ENCODE measurements at places on chromosomes 16 and 17.

DNA sequence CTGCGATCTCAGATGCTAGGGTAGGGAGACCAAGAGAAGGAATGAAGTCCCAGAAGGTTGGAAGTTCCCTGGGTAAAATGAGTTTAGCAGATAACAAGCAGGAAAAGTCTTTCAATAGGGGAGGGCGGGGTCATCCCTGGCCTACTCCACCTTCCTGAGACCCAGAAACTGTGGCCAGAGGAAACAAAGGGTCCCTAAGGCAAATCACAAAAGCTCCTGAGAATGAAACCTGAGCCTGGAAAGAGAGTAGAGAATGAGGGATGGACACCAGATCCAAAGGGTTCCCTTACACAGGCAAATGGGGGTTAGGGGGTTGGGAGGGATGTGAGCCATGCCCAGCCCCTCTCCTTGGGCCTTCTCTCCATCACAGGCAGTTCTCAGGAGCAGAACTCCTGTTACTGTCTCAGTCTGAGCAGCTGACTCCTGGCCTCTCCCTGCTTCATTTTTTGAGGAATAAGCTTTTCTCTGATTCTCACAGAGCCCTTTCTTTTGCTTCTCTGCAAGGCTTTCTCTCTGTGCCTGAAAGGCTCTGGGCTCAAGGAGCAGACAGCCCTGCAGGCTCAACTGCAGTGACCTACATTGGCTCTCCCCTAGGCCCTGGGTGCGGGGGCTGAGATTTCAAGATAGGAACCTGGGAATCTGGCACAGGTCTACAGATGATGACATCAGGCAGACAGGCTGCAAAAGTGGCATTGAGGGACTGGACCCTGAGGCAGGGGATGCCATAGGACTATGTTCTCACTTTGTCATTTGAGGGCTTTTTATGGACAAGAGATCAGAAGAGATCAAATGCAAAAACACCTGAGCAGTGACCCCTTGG is 9.8 kb upstream of the NR1D1 start:
- no peak for DNase-seq

DNA sequence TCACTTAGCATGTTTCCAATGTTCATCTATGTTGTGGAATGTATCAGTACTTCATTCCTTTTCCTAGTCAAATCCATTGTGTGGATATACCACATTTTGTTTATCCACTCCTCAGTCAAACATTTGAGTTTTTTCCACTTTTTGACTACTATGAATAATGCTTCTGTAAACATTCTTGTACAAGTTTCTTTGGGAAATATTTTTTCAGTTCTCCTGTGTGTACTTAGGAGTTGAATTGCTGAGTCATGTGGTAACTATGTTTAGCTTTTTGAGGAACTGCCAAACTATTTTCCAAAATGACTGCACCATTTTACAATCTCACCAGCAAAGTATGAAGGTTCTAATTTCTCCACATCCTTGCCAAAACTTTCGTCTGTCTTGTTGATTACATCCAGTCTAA is 223.7 kb upstream of the AXIN2 start:
- DNase-seq: no peak

GRCh38 chr17:66567234-66568170 is 265.1 kb downstream of the PRKCA start:
- DNase-seq: peak; percentile 65

DNA sequence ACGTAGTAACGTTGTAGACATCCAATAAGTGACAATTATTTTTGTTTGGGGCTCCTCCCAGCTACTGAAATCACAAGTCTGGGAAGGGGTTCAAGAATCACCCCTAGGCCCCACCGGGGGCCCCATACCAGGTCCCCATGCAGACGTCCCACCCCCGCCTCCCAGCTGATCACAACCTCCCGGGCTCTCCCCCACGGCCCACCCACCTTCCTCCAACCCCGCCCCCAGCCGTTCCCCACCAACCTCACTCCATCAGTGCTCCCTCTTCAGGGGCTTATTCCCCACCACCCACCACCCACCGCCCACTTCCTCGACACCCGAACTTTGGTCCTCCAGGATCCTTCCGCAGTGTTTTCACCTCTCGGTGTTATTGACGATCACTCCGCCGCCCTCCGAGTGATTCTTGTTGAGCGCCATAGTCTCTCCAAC is 240 bp downstream of the WBP2 start:
- no peak for DNase-seq

DNA sequence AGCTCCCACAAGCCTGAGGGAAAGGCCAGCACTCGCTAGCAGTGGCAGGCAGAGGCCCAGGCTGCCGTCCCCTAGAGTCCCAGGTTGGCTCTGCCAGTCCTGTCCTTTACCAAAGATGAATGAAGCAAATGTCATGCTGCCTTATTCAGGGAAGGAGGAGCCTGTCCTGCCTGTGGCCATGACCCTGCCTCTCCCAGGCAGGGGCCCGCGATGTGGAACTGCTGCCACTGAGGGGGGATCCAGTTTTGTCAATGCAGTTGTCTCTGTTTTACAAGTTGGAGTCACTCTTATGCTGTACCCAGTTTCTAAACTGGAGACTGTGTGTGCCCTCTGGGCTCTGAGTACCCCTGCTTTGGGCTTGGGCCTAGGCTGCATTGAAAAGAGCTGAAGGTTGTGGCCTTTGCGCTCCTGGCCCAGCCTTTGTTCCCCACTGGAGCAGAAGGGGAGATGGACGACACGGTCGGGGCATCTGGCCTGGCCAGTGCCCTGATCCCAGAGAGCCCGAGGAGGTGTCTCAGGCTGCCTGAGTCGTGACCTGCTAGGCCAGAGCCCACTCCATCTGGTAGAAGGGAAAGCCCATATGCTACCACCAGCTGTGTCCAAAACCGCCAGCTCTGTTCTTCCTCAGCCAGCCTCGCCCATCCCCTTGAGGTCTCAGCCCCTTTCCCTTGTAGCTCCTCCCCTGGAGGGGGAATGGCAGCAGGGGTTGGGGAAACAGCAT is 5.5 kb downstream of the LIMD2 start:
- DNase-seq: no peak

DNA sequence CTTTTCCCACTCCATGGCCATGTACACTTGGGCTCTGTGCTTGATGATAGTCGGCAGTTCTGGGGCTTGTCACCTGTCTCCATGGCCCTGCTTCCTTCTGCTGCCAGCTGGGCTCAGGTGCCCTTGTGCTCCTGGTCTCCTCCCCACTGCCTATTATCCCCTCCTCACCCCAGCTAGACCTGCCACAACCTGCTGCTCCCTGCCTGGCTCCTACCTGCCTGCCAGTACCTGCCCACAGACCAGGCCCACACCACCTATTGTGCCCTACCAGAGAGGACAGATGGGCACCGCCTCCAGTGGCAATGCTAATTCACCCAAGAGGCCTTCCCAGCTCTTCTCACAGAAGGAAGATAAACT is 538 bp upstream of the RAPGEFL1 start:
- DNase-seq: no peak

DNA sequence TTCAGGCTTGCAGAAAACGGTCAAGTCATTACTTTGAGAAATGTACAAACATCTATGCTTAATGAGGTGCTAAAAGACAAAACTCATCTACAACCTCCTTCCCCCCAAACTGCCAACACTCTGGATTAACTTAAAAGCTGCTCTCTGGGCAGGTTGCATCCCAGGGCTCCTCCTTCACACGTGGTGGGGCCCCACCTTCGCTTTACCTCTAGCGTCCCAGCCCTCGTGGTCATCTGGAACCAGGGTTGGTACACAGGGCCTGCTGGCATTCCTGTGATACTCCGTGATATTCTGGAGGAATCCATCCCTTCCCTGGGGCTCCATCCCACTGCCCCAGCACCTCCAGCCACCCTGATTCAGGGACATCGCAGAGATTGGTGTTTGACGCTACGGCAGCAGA is 4.8 kb downstream of the METRNL start:
- no peak for DNase-seq

GRCh38 chr16:82454566-82454965 is 172.2 kb upstream of the CDH13 start:
- no peak for DNase-seq

- no peak for DNase-seq
Measured at GRCh38 chr16:49003992-49004391, 277.6 kb downstream of the CBLN1 start.

DNA sequence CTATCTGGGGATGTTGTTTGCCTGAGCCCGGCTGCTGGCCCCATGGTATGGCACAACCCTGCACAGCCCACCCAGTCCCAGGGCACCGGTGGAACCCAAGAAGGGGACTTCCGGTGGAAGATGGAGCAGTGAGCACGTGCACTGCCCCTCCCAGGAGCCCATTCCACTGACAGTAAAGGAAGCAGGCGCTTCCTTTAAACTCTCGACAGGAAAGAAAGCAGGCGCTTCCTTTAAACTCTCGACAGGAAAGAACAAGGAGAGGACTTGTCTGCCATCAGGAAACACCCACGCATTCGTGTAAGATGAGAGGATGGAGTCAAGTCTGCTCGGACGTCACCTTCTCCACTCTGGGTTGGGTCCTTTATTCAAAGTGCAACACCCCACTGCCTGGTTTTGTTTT is 53.7 kb downstream of the IL21R start:
- no peak for DNase-seq

GRCh38 chr16:55501549-55502322 is 7.1 kb upstream of the LPCAT2 start:
- no peak for DNase-seq

- no peak for DNase-seq
Measured at GRCh38 chr17:73013301-73013700, 79.2 kb downstream of the SLC39A11 start.

DNA sequence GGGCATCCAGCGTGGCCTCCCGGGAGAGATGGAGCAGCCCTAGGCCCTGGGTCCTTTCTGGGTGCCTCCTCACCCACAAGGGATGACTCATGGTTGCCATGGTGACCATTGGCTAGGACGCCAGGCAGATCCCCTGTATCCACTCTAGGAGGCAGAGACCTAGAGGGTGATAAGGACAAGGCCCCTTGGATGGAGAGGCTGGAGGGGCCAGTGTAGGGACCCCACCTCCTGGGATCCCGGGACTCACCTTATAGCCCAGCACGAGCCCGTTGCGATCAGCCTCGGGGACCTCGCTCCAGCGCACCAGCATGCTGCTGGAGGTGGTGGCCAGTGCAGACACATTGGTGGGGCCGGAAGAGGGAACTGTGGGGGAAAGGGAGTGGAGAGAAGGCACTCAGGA is 82.2 kb upstream of the CDC42EP4 start:
- no peak for DNase-seq

GRCh38 chr17:691423-691822 is 23.2 kb downstream of the VPS53 start:
- DNase-seq: no peak

DNA sequence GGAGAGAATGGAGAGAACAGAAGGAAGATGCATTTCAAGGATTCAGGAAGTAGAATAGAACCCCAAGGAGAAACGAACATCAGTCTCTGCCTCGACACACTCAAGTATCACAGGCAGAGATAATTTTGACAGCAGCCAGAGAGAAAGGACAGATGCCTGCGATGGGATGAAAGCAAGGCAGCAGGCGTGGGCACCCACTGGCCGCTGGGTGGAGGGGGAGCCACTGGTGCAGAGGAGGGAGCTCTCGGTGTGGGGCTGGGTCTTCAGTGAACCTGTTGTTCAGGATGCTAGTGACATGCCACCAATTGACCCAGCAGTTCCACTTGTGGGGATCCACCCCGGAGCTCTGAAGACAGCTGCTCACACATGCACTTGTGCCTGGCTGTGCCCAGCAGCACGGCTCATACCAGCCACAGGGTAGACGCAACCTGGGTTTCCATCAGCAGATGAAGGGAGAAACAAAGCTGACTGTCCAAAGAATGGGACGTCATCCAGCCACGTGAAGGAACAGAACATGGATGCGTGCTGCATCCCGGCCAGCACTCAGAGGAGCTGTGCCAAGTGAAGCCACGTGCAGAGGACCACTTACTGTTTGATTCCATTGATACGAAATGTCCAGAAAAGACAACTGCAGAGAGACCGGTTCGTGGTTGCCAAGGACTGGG is 127.0 kb downstream of the BANP start:
- no peak for DNase-seq

GRCh38 chr16:19967561-19967960 is 82.9 kb upstream of the GPRC5B start:
- DNase-seq: no peak

- no peak for DNase-seq
Measured at GRCh38 chr16:10611825-10612342, 31.5 kb upstream of the EMP2 start.

DNA sequence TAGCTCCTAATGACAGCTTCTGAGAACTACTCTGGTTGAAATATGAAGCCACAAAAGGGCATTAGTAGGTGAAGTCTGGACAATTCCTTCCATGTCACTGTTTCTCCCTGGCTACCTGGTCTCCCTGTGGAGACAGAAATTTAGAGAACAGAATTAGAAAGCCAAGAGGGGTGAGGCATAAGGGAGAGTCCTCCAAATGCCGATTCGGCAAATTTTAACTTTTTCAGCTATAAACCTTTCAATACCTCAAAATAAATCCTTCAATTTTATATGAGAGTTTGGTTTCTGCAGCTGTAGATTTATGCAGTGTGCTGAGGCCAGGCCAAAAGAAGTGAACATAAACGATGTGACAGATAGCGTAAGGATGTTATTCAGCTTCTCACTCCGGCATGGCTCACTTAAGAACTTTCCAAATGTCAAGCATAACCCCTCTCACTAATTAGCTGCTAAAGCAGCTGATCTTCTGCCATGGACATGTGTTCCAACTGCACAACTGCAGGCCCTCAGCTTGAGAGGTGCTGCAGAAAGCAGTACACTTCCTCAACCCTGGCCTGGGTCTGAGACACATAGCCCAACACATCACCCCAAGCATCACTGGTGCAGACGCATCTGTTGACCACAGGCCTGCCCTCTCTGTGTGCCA is 247.9 kb upstream of the SOX9 start:
- no peak for DNase-seq

DNA sequence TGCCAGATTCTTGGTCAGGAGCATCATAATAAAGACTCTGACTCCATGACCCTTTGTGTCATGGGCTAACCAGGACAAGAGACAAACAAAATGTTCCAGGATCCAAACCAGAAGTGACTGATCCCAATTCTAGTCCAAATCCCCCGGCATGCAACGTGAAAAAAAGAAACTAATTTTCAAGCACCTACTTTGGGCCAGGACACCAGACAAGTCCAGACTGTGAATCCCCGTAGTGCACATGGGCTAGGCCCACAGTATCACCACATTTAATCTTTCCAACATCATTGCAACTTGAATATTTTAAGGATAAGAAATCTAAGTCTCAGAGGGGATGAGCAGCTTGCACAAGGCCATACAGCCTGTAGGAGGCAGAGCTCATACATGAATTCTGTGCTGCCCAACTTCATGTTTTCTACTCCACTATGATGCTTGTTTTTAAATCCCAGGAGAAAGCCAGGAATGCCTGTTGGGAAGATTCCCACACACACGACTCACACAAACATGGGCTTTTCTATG is 365.7 kb downstream of the NPIPA8 start:
- DNase-seq: no peak

GRCh38 chr17:35849469-35850348 is 19.0 kb downstream of the HEATR9 start:
- no peak for DNase-seq
